ENCODE measurements at places on chromosomes 7 and 10. TPM values are rescaled to one million over a fixed set of nuclear protein-coding genes. Genes with fewer than 3 reads are reported as not detected.

DNA sequence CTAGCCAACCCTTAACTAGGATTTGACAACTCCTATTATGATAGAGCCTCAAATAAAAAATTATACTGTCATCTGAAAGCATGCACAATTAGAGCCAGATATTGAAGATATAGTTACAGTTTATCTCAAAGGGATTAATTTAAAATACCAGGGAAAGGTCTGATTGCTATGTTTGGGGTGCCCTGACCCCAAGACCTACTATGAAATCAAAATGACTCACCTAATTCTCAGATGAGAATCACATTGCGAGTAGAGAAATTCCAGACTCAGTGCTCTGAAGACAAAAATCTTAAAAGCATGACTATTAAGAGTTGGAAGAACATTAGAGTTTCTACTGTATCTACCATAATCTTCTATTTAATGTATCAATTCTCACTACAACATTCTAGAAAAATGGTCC is 297.1 kb downstream of the AHR start:
- no peak overlapping the region for H3K4me3 ChIP-seq
- H3K27me3 ChIP-seq: no peaks in the 10 kb centered on the region
- no peaks in the 10 kb centered on the region for H3K4me1 ChIP-seq
- no peak for DNase-seq
- H3K36me3 ChIP-seq: no peaks in the 10 kb centered on the region
- H3K27ac ChIP-seq: no peak overlapping the region

GRCh38 chr10:6843481-6843881 is 263.4 kb upstream of the PRKCQ start:
- H3K4me1 ChIP-seq: no peaks in the 10 kb centered on the region
- peaks cover 8% of the 10 kb centered on the region for H3K27me3 ChIP-seq
- no peak for DNase-seq
- H3K36me3 ChIP-seq: no peaks in the 10 kb centered on the region

- H3K4me1 ChIP-seq: peaks cover 36% of the 10 kb centered on the region
- no peak overlapping the region for H3K27ac ChIP-seq
- H3K4me3 ChIP-seq: no peak overlapping the region
- H3K36me3 ChIP-seq: no peaks in the 10 kb centered on the region
- DNase-seq: no peak
Observed at GRCh38 chr10:3814838-3815220, 29.8 kb upstream of the KLF6 start.

- no peaks in the 10 kb centered on the region for H3K27me3 ChIP-seq
- no peak for DNase-seq
- peaks cover 34% of the 10 kb centered on the region for H3K4me1 ChIP-seq
- H3K36me3 ChIP-seq: no peaks in the 10 kb centered on the region
- H3K27ac ChIP-seq: peak overlapping the region; percentile 94
Observed at GRCh38 chr7:43764039-43764761, 5.7 kb downstream of the BLVRA start.

GRCh38 chr7:73824986-73825385 is 5.8 kb upstream of the CLDN4 start:
- DNase-seq: no peak
- H3K27ac ChIP-seq: no peak overlapping the region
- no peaks in the 10 kb centered on the region for H3K36me3 ChIP-seq
- no peak overlapping the region for H3K4me3 ChIP-seq
- peaks cover 18% of the 10 kb centered on the region for H3K4me1 ChIP-seq

- H3K4me1 ChIP-seq: no peaks in the 10 kb centered on the region
- no peaks in the 10 kb centered on the region for H3K36me3 ChIP-seq
- no peak overlapping the region for H3K4me3 ChIP-seq
- no peak overlapping the region for H3K27ac ChIP-seq
Observed at GRCh38 chr7:88357294-88357693, 50.6 kb upstream of the STEAP4 start.

GRCh38 chr7:25392588-25393338 is 164.5 kb upstream of the NPVF start:
- H3K4me1 ChIP-seq: no peaks in the 10 kb centered on the region
- peaks cover 7% of the 10 kb centered on the region for H3K27me3 ChIP-seq
- no peak for DNase-seq
- H3K4me3 ChIP-seq: no peak overlapping the region
- H3K36me3 ChIP-seq: no peaks in the 10 kb centered on the region

DNA sequence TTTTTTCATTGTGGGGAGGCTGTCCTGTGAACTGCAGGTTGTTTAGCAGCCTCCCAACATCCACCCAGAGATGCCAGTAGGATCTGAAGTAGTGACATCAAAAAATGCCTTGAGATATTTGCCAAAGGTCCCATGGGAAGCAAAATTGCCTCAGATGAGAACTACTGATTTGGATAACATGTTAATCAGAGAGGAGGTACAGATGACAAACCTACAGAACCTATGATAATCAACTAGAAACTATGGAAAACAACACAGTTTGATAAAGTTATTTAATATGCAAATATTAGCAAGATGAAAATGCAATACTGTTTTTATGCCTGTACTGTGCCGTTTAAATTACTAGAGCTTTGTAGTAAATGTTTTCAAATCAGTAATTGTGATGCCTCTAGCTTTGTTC is 90.9 kb upstream of the NOBOX start:
- no peak overlapping the region for H3K4me3 ChIP-seq
- H3K4me1 ChIP-seq: no peaks in the 10 kb centered on the region
- H3K27ac ChIP-seq: no peak overlapping the region
- no peak for DNase-seq

DNA sequence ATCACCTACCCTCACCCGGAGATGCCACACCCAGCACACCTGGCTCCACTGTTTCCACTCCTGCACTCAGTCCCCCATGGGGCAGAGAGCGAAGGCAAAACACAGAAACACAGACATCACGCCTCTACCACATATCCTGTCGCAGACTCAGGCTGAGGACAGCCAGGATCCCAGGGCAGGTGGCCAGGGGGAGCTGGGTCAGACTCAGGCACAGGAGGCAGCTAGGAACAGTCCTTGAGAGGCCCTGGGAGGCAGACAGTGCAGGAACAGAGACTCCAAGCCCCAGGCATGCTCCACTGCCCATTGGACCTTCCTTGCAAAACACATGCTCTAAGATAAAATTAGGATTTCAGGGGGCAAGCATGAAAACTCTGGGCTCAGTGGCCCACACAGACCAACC is 154.4 kb upstream of the C7orf33 start:
- no peak overlapping the region for H3K27ac ChIP-seq
- H3K4me3 ChIP-seq: no peak overlapping the region
- H3K27me3 ChIP-seq: no peaks in the 10 kb centered on the region
- no peak for DNase-seq
- H3K4me1 ChIP-seq: no peaks in the 10 kb centered on the region
- H3K36me3 ChIP-seq: no peaks in the 10 kb centered on the region

Gene GPR26
- not detected for total RNA-seq

GRCh38 chr7:93062599-93062998 is 55.2 kb downstream of the SAMD9 start:
- no peak for DNase-seq
- H3K27me3 ChIP-seq: no peaks in the 10 kb centered on the region
- no peaks in the 10 kb centered on the region for H3K36me3 ChIP-seq

GRCh38 chr7:156635529-156636385 is 4.8 kb upstream of the RNF32 start:
- no peak overlapping the region for H3K27ac ChIP-seq
- H3K36me3 ChIP-seq: no peaks in the 10 kb centered on the region
- DNase-seq: no peak
- H3K4me3 ChIP-seq: no peak overlapping the region
- H3K27me3 ChIP-seq: no peaks in the 10 kb centered on the region

- no peak for DNase-seq
- no peaks in the 10 kb centered on the region for H3K36me3 ChIP-seq
- no peak overlapping the region for H3K4me3 ChIP-seq
- no peak overlapping the region for H3K27ac ChIP-seq
Observed at GRCh38 chr10:19421674-19422073, 373.1 kb downstream of the MALRD1 start.

DNA sequence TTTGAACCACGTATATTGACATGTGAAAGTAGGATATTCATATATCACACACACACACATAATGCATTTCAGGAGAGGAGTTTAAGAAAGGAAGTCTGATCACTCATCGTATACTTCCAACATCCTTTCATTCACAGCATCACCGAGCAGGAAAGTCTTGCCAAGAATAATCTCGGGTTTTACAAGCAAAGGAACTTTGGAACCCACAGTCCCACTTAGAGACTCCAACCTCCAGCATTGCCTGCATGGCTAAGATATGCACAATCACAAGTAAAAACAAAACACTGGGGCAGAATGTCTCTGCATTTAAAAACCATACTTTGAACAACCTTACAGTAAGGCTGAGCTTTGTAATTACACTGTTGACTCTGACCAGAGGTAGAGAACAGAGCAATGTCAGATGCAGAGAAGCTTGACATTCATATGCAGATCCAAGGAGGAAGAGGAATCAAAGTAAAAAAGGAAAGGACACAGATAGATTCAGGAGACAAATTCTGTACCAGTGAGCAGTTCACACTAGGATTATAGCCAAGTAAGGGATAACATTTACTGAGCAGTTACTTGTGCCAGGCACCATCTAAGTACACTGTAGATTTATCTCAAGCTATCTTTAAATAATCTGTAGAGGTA is 14.8 kb downstream of the THSD7A start:
- no peak overlapping the region for H3K4me3 ChIP-seq
- H3K27me3 ChIP-seq: no peaks in the 10 kb centered on the region
- no peak for DNase-seq
- no peaks in the 10 kb centered on the region for H3K4me1 ChIP-seq

GRCh38 chr7:134667899-134668298 is 21.2 kb downstream of the BPGM start:
- H3K4me1 ChIP-seq: no peaks in the 10 kb centered on the region
- H3K27me3 ChIP-seq: no peaks in the 10 kb centered on the region
- no peak for DNase-seq
- H3K4me3 ChIP-seq: no peak overlapping the region
- H3K36me3 ChIP-seq: no peaks in the 10 kb centered on the region

Gene ZFAND4
- 5.8 TPM for total RNA-seq

DNA sequence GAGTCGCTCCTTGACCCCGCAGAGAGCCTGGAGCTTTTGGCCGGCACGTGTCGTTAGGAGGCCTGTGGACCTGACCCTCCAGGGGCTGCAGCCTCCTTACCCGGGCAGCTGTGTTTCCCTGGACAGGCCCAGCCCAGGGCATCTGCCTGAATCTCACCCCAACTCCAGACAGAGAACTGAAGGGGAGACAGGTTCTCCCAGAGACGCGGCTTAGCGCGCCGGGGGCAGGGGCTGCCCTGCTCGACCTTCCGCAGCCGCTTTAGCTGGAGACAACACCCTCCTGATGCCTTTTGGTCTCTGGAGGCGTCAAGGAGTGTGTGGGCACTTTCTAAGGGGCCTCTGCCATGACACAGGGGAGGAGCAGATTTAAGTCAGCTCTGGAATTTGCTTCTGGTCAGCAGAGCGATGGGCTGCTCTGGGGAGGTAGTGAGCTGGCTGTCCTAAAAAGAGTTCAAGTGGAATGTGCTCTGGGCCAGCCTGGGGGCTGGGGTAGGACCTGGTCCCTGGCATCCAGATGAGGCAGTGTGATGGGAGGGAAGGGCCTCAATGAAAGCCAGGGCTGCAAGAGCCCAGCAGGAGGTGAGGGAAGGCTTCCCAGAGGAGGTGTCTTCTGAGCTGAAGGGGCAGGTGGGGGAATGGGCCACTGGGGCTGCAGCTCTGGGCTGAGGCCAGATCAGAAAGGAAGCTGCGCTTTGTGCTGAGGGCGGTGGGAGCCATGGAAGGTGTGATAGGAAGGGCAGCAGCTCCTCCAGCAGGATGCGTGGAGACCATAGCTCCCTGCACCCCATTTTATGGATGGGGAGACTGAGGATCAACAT is 5.8 kb downstream of the GRIFIN start:
- no peaks in the 10 kb centered on the region for H3K36me3 ChIP-seq
- H3K27ac ChIP-seq: no peak overlapping the region

- no peaks in the 10 kb centered on the region for H3K36me3 ChIP-seq
- no peak overlapping the region for H3K27ac ChIP-seq
- peak; percentile 11 for DNase-seq
- no peaks in the 10 kb centered on the region for H3K4me1 ChIP-seq
Observed at GRCh38 chr10:47047577-47048525, 136.6 kb downstream of the PTPN20 start.

- H3K36me3 ChIP-seq: no peaks in the 10 kb centered on the region
- H3K27me3 ChIP-seq: no peaks in the 10 kb centered on the region
- H3K27ac ChIP-seq: no peak overlapping the region
- DNase-seq: no peak
Observed at GRCh38 chr10:132141076-132141475, 45.7 kb upstream of the DPYSL4 start.

- H3K36me3 ChIP-seq: no peaks in the 10 kb centered on the region
- no peak overlapping the region for H3K4me3 ChIP-seq
- no peaks in the 10 kb centered on the region for H3K27me3 ChIP-seq
- no peak for DNase-seq
Observed at GRCh38 chr7:33674804-33675411, 230.4 kb upstream of the BMPER start.

Gene HMX2
- total RNA-seq: not detected

DNA sequence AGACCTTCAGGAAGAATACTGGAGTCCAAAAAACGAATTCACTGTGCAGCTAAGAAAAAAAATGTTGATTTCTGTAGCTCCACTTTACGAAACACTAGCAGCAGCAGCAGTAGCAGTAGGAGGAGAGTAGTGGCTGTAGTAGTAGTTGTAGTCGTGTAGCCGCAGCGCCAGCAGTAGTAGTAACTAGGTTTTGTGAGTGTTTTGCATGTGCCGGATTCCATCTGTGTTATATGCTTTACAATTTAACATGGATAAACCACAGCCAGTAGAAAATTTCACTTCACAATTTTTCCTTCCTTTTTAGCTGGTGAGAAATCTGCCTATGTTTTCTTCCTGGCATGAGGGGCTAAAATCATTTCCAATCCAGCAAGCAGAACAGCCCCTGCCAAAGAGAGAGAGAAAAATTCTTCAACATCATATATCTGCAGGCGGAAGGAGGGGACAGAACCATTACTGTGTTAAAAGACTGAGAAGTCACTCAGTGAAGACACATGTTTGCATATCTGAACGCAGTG is 148.4 kb upstream of the C7orf33 start:
- no peak for DNase-seq
- H3K27ac ChIP-seq: no peak overlapping the region
- H3K4me1 ChIP-seq: no peaks in the 10 kb centered on the region
- no peak overlapping the region for H3K4me3 ChIP-seq
- no peaks in the 10 kb centered on the region for H3K36me3 ChIP-seq
